ENCODE measurements at places on chromosomes 3 and 15. TPM values are rescaled to one million over a fixed set of nuclear protein-coding genes. Genes with fewer than 3 reads are reported as not detected.

GOLGA8N gene
- 2.6 TPM for total RNA-seq

SLC12A1 gene
- 0.20 TPM for total RNA-seq

MEX3B gene
- total RNA-seq: 49.5 TPM

DNA sequence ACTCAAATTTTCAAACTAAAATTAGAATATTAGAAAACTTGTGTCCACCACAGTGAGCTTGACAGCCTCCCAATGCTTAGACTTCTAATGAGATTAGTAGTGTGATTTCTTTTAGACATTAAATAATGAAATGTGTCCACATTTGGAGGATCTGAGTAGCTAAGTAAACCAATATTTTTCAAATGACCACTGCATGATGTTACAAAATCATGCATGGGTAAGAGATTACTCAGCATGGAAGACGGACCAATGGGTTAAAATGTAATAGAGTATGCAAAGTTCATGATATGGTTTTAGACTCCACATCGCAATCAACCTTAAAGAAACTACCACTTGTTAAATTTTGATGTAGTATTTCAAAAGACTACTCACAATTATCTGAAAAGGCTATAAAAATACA is 130.6 kb downstream of the IMPG2 start:
- DNase-seq: no peak
- no peaks in the 10 kb centered on the region for H3K4me1 ChIP-seq
- no peaks in the 10 kb centered on the region for H3K36me3 ChIP-seq

GRCh38 chr3:13825311-13825579 is 54.6 kb downstream of the WNT7A start:
- no peak for DNase-seq
- H3K27ac ChIP-seq: peak overlapping the region; percentile 45
- H3K27me3 ChIP-seq: no peaks in the 10 kb centered on the region
- H3K4me3 ChIP-seq: no peak overlapping the region
- H3K4me1 ChIP-seq: peaks cover 34% of the 10 kb centered on the region

DNA sequence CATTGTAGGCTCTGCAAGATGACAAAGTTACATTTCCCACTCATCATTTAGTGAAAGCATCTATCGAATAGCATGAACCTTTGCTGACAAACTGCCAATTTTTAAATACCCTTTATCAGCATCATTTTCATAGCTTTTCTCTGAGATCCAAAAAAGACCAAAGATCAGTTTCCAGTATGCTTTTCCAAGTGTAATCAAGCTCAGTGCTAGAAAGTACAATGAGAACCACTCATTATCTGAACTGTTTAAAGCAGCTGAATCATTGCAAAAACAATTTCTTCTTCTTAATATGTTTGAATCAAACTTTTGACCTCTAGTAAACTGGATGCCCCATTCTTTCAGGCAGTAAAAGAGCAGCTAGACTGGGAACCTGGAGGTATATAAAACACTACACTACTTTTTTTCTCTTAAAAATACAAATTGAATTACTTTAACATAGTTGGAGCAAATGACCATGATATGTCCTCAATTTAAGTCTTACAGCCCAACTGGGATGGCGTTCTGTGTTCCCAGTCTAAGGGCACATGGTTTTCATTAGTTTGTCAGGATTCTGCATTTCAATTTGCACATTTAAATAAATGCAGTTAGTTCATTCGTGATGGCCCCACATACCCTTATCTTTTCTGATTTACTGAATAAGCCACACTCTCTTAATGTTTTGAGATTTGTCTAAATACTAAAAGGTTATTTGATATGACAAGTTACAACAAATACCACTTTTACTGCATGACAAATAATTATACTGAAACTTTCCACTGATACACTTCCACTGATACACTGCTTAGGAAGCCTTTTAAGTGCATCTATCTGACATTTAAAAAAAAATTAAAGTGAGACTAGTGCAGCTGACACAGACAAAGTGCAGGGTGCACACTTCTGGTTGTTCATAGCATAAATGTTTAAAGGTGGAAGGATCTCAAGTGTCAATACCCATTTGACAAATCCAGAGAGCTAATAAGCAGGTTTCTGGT is 146.0 kb upstream of the FRMD4B start:
- H3K27me3 ChIP-seq: no peaks in the 10 kb centered on the region
- DNase-seq: no peak
- H3K4me1 ChIP-seq: peaks cover 7% of the 10 kb centered on the region
- H3K36me3 ChIP-seq: no peaks in the 10 kb centered on the region
- no peak overlapping the region for H3K27ac ChIP-seq

GRCh38 chr3:195195321-195196209 is 75.4 kb downstream of the XXYLT1 start:
- H3K4me1 ChIP-seq: peaks cover 45% of the 10 kb centered on the region
- H3K4me3 ChIP-seq: peak overlapping the region; percentile 3
- no peaks in the 10 kb centered on the region for H3K27me3 ChIP-seq
- peaks cover 18% of the 10 kb centered on the region for H3K36me3 ChIP-seq

GRCh38 chr3:26365706-26366105 is 256.9 kb upstream of the LRRC3B start:
- no peak for DNase-seq
- H3K4me3 ChIP-seq: no peak overlapping the region
- no peak overlapping the region for H3K27ac ChIP-seq
- H3K36me3 ChIP-seq: no peaks in the 10 kb centered on the region
- H3K27me3 ChIP-seq: peaks cover 2% of the 10 kb centered on the region

GRCh38 chr3:133928136-133928893 is 32.6 kb upstream of the RAB6B start:
- DNase-seq: no peak
- H3K27ac ChIP-seq: no peak overlapping the region
- no peaks in the 10 kb centered on the region for H3K36me3 ChIP-seq
- peaks cover 9% of the 10 kb centered on the region for H3K4me1 ChIP-seq
- H3K27me3 ChIP-seq: peaks cover 27% of the 10 kb centered on the region

DNA sequence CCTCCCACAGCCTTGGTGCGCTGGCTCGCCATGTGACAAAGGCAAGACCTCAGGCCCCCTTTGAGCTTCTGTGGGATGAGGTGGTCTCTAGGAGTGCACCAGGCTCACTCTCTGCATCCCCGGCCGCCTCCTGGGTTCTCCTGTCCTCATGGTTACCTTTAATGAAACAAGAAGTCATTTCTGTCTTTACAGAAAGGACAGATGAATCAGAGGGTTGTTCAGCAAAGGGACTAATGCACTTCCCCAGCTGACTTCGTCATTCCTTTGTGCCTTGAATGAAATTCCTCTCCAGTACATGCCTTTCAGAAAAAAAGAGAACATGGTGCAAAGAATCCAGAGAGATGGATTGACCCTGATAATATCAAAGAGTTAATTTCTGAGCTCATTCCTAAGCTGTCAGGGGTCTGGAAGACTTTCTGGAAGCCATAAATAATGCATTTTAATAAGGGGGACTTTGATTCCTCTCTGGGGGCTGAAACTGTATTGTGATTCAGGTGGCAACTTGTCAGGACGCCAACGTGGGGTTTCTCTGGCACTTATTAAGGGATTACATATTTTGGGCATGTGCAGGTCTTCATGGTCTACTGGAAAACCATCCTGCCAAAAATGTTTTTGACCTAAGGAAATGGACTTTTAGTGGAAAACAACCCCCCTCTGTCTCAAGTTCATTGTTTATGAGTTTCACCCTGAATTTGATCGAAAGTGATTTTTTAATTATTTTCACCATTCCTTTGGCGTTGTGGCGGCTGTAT is 122.7 kb downstream of the FBLN2 start:
- no peak for DNase-seq
- H3K27ac ChIP-seq: peak overlapping the region; percentile 68
- no peak overlapping the region for H3K4me3 ChIP-seq
- H3K27me3 ChIP-seq: peaks cover 5% of the 10 kb centered on the region
- no peaks in the 10 kb centered on the region for H3K36me3 ChIP-seq

DNA sequence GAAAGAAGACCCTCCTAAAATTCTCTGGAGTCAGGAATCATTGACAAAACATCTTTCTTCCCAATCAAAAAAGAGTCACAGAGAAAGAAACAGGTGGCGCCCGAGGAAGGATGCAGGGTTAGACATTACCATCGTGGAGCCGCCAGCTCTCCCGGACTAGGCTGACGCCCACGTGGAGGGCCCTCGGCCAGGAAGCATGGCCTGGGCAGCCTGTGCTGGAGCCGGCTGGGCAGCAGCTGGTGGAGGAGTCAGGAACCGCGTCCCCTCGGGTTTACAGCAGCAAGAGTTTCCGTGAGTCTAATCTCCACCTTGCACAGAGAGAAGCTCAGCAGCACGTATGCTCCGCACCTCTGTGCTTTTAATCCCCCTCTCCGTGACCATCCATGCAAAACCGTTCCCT is 533.7 kb upstream of the ATP11B start:
- no peak overlapping the region for H3K4me3 ChIP-seq
- peak; percentile 23 for DNase-seq
- H3K4me1 ChIP-seq: peaks cover 57% of the 10 kb centered on the region
- H3K27me3 ChIP-seq: peaks cover 2% of the 10 kb centered on the region

- H3K4me1 ChIP-seq: peaks cover 19% of the 10 kb centered on the region
- DNase-seq: no peak
- H3K27me3 ChIP-seq: peaks cover 26% of the 10 kb centered on the region
- H3K36me3 ChIP-seq: no peaks in the 10 kb centered on the region
- H3K4me3 ChIP-seq: no peak overlapping the region
- no peak overlapping the region for H3K27ac ChIP-seq
Measured at GRCh38 chr3:187288131-187288854, 3.2 kb downstream of the MASP1 start.
